Esophagus squamous epithelium (tissue), 5 donors: ENCODE measurements at places on chromosomes 11 and 22. TPM values are rescaled to one million over a fixed set of nuclear protein-coding genes. Genes with fewer than 3 reads are reported as not detected.

Gene CD3E
- total RNA-seq: 1.9 TPM

Gene KDM4E
- total RNA-seq: not detected

Gene SMIM38
- not detected for total RNA-seq

Gene MMP13
- not detected for total RNA-seq

Gene PRSS23
- total RNA-seq: 11.4 TPM

Gene SUSD2
- 1.5 TPM for total RNA-seq

Gene GLB1L2
- 3.1 TPM for total RNA-seq

Gene CCDC15
- total RNA-seq: 3.0 TPM

Gene KRTAP5-2
- not detected for total RNA-seq

Gene PDE3B
- 1.2 TPM for total RNA-seq

Gene SLN
- total RNA-seq: not detected

Gene TSGA10IP
- total RNA-seq: not detected

Gene CTNND1
- total RNA-seq: 230 TPM

Gene SLC5A12
- not detected for total RNA-seq

Gene YWHAH
- total RNA-seq: 50.5 TPM

Gene TNNI2
- not detected for total RNA-seq

Gene SERPING1
- total RNA-seq: 20.2 TPM

Gene PSMD13
- 46.4 TPM for total RNA-seq

Gene PHLDA2
- total RNA-seq: 34.2 TPM

Gene UPB1
- total RNA-seq: not detected

Gene PGA4
- not detected for total RNA-seq

Gene OR5AN1
- not detected for total RNA-seq

Gene RCE1
- total RNA-seq: 29.7 TPM

Gene RIC3
- total RNA-seq: 14.1 TPM

Gene TH
- not detected for total RNA-seq

Gene IFITM10
- 6.3 TPM for total RNA-seq

Gene TSSK2
- not detected for total RNA-seq

Gene CDK2AP2
- total RNA-seq: 32.0 TPM

Gene OR5B21
- total RNA-seq: not detected

Gene C11orf87
- not detected for total RNA-seq

Gene MOGAT2
- total RNA-seq: not detected

Gene PDGFB
- total RNA-seq: 1.3 TPM

Gene SAA1
- 2.3 TPM for total RNA-seq

Gene PHLDB1
- 28.1 TPM for total RNA-seq

Gene NEU3
- total RNA-seq: 5.2 TPM

Gene TUB
- 6.1 TPM for total RNA-seq

Gene OR2D2
- not detected for total RNA-seq

Gene NTM
- total RNA-seq: 3.2 TPM

Gene APOL5
- not detected for total RNA-seq

Gene SHISAL1
- total RNA-seq: 1.3 TPM

Gene ARHGAP8
- 3.6 TPM for total RNA-seq

Gene OR52N4
- not detected for total RNA-seq

Gene MPZL2
- 491 TPM for total RNA-seq
